ENCODE measurements at places on chromosomes 11 and 22.

DNA sequence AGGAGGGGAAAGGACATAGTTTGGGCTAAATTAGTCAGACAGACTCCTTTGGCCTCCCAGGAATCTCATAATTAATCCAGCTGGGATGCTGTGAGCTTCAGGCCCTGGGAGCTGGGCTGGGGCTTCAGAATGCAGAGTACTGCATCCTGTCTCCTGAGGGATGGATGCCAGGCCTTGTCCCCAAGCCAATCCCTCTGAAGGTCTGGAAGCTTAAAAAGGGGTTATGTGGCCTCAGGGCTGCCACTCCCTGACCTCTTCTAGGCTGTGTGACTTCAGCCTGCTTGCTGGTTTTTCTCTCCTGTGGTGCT, 6.9 kb upstream of the LRRC32 start:
- DNase-seq: no peak

DNA sequence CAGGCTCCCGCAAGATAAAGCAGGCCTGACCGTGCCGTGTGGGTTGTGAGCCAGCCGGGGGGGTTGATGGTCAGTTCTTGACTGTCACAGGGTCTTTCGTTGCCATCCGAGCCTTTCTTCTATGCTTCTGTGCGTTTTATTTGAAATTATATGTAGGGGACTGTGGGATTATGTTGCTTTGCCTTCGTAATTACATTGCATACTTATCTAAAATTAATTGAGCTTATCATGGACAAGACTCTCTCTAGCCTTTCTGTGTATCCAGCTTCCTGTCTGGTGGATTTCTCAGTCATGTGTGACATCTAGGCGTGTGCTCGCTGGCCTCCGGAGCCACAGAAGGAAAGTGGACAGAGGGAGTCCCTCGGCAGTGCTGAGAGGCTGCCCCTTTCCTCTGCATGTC, 93.2 kb downstream of the TBC1D22A start:
- DNase-seq: no peak

DNA sequence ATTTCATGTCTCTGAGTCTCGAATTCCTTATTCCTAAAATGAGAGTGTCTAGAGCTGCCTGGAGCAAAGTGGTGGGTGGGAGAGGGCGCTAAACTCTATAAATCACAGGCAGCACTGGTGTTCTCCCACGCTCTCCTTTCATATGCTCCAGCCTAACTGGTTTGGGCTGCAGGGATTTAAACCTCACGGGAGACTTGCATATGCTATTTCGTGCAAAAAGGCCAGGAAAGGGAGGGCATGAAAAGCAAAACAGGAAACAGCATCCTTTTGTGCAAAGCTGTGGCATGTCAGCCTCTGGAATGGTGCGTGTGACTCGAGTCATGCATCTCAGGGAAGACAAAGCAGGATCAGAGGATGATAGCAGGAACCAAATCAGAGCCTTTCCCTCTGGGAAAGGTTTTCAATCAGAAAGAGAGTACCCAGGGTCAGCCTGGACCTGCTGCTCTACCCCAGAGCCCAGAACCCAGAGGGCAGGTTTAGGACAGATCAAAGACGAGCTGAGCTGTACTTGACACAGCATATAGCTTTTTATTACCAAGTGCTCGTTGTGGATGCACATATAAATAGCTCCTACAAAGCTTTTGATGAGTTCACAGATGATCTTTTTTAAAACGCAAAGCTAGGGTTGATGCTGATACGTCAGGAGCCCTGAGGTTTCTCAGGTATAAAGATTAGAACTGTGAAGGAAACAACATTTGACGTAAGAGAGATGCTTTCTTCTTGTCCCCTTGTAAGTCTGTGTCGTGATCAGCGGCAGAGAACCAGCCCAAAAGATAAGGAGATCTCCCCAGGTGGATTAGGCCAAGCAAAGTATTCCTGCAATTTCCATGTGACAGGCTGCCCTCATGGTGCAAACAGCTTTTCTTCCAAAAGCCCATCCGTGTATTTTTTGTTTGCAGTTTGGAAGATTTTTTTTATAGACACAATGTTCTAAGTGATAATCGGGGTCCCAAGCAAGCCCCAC, 46.2 kb upstream of the YWHAH start:
- no peak for DNase-seq

DNA sequence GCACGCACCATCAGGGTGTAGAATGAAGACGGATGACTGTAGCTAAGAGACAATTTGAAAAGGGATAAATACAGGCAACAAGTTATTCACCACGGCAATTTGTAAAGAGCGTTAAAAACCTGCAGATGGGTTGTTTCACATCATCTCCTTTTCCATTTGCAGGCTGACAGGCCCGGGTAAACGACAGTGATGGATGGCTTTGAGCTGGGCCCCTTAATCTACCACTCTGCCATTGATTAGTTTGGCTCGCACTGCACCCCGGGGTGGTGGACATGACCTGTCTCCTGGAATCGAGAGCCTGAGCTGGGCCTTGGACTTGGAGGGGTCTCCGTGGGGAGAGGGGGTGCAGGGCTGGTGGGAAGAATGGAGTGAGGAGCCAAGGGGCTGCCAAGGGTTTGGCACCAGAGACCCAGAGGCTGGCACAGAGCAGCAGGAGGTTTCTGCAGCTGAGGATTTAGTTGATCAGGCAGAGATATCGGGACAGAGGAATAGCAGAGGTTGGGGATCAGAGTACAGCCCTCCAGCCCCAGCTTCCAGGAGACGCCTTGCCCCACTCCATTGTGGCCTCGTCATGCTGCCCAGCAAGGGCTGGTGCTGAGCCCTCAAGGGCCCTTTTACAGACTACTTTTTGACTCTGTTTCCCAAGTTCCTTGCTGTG, 110.6 kb upstream of the NECTIN1 start:
- no peak for DNase-seq

DNA sequence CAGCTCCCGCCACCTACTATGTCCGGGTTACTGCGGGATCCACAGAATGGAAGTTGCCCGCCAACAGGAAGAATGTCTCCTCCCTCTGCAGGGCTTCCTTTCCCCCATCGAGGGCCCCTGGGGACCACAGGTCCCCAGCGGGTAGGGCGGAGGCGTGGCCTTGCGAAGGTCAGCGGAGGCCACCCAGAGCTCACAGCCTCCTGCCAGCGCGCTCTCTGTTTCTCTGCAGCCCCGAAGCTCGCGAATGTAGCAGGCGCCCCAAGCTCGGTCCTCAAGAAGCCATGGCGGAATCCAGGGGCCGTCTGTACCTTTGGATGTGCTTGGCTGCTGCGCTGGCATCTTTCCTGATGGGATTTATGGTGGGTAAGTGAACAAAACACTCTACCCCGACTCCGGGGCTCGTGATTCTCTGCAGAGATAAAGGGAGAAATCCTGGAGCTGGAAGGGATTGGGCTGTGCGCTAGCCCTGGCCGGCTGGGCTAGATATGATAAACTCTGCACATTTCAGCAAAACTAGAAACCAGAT, at the start of gene NAALAD2:
Gene NAALAD2 (plus strand): TSS at position 186 of the 526 bp plus-strand sequence. CDS start 96 bp downstream, at position 282.
- no peak for DNase-seq

Data from CD4-positive, alpha-beta T cell treated with Interleukin-15 for 4 hours (primary cell).